ENCODE measurements at places on chromosomes 12 and 14.
A peak's percentile ranks its signal among the peaks of the same experiment; 100 is the strongest.

DNA sequence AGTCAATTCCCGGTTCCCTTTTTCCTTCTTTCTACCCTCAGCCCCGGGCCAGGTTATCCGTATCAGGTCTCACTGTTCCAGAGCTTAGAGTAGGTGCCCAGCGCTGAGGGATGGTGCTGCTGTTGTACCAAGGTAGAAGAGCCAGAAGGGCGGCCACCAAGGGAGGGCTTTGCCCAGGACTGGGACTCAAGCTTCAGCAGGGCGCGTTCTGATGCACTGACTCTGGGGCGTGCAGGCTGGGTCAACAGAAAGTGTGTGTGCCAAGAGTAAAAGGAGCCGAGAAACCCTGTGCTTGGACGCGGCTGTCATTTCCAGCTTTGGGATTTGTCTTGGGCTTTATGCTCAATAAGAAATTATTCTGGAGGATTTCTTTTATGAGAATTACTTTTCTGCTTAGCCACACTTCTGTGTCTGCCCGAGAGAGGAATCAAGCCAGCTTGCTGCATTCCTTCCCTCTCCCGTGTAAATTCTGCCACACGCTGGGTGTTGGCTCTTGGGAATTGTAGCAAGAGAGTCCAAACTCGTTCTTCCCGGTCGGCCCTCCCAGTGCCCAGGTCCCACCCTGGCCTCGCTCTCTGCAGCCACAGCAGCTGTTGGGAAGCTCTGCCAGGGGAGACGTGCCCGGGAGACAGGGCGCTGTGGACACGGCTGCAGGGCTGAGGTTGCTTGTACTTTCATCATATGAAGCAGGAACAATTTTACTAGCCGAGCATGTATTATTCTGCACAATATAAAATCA is 98.0 kb downstream of the FBXL14 start:
- no peak for DNase-seq

DNA sequence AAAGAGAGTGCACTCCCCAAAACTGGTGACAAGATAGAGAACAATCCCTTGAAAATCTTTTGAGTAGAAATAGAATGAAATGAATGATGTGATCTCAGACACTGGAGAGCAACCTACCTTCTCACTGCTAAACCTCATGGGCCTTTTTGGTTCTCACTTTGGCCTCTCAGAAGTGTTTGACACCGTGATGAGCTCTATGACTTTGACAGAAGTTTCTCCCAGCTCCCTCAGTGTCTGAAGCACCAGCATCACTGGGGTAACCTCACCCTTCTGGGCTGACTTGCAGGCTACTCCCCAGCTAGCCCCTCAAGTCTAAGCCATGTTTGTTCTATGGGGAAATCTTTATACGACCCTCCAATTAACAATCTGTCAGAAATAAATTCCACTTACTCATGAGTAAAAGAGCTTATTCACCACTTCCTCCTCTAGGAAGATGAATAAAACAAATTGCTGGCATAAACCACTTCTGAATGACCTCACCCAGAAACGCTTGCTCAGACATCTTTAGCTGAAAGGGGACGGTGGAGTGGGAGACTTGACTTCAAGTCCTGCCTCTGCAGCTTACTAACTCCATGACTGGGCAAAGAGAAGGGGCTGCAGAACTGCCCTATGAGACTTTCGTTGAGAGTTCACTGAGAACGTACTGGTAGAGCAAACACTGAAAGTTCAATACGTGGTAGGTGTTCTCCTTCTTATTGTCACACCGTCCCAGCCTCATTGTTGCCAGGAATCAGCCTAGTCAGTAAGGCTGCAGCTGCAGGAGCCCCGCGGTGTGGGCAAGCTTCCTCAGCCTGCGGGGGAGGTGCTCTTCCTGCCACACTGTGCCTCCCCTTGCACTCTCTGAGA is 46.5 kb downstream of the ST8SIA1 start:
- peak; percentile 38 for DNase-seq

- DNase-seq = no peak
Measured at GRCh38 chr12:684416-684815, 21.2 kb upstream of the NINJ2 start.

DNA sequence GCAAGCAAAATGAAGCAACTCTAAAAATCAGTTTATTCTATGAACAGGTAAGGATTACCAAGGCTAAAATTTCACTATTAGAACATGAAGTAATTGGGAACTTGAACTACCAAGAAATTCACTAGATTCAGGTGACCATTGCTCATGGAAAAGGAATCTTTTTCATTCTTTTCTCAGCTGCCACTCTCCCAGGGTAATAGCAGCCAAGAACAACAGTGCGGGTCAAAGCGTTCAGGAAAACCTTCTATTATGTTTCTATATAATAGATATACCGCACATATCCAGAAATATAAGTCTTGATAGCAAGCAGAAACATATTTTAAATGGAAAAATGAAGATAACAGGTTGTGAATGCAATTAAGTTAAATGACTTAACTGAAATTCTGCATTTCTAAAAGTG is 125.6 kb downstream of the NELL2 start:
- no peak for DNase-seq

GRCh38 chr14:77256694-77257093 is 14.3 kb downstream of the NGB start:
- DNase-seq = no peak

DNA sequence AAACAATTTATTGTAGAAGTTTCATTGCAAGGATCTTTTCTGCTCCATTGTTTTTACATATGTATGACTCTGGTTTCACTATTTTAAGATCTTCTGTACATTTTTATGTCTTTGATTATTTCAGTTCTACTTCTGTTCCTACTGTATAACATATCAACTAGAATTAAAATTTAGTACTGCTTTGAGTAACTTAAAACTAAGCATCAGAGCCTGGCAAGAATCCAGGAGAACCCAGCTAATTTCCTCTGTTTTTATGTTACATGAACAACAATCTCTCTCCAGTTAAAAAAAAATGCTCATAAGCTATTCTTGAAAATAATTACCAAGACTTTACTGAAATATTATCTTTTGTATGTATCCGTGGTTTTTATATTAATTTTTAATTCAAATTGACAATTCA is 370.7 kb downstream of the TMTC2 start:
- peak; percentile 2 for DNase-seq

DNA sequence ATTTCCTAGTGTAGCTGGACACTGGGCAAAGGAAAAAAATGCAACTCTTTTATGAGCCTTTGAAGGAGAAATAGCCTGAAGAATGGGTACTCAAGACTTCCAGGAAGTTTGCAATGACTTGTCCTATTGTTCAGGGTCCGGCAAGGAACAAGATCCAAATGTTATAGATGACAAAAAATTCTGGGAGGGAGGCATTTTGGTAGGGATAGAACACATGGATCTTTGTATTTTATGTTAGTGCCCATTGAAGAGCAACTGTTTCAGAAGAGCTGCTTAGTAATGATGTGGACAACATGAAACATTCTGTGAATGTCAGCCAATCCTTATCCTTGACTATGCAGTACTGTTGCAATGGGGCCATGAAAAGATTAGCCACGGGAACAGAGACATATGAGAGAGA is 138.0 kb downstream of the MGAT4C start:
- DNase-seq = no peak

DNA sequence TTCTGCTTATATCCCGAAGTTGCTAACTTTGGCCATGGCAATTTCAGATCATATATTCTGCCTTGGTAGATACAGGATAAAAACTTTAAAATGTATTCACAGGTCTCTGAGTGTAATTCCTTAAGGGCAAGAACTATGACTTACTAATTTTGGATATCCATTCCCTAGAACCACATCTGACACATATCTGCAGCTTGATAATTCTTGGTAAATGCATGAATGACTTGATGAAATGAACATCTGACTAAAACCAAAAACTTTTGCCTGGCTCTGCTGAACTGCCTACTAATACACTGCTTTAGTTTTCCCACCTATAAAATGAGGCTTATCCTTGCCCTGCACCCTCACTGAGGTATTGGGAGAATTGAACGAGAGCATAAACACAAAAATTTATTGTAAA is 32.2 kb downstream of the SLC25A21 start:
- no peak for DNase-seq

- DNase-seq = peak; percentile 29
Measured at GRCh38 chr12:101470939-101471338, 4.2 kb upstream of the SPIC start.

GRCh38 chr12:101166866-101167265 is 43.2 kb downstream of the SLC5A8 start:
- DNase-seq = no peak

- peak; percentile 77 for DNase-seq
Measured at GRCh38 chr12:121579190-121579791, 1.5 kb downstream of the KDM2B start.

- DNase-seq = peak; percentile 7
Measured at GRCh38 chr12:11412731-11413130, 17.4 kb upstream of the PRB2 start.

GRCh38 chr12:78087363-78087675 is 256.6 kb downstream of the NAV3 start:
- no peak for DNase-seq

DNA sequence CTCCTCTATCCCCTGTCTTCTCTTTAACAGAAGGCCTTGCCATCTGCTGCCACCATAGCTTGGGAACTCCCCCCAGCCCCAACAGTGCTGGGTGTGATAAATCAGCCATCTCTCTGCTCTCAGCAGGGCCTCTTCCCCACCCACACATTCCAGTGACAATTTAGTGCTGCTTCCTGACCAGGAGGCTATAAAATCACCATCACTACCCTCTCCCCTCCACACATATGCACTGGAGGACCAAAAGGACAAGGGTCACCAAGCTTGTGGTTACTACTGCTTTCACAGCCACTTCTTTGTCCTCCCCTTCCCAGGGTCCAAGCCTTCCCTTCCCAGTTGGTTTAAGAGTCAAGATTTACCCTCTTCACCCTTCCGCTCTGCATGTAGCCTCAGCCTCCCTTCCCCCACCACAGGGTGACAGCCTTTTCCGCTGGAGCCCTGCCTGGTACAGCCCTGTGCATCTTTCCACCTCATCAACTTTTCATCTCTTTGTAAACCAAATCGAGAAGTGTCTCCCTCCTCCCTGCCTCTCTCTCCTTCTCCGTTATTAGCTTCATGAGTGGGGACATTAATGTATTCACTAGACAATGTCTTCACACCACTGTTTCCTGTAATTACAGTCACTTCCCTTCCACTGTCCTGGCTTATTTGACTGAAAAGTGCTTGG is 9.4 kb downstream of the PSMB5 start:
- no peak for DNase-seq

GRCh38 chr14:46651526-46652144 is at the start of gene RPL10L:
RPL10L (minus strand) TSS chr14:46651781; CDS start chr14:46651736, 45 bp downstream.
- DNase-seq = no peak

DNA sequence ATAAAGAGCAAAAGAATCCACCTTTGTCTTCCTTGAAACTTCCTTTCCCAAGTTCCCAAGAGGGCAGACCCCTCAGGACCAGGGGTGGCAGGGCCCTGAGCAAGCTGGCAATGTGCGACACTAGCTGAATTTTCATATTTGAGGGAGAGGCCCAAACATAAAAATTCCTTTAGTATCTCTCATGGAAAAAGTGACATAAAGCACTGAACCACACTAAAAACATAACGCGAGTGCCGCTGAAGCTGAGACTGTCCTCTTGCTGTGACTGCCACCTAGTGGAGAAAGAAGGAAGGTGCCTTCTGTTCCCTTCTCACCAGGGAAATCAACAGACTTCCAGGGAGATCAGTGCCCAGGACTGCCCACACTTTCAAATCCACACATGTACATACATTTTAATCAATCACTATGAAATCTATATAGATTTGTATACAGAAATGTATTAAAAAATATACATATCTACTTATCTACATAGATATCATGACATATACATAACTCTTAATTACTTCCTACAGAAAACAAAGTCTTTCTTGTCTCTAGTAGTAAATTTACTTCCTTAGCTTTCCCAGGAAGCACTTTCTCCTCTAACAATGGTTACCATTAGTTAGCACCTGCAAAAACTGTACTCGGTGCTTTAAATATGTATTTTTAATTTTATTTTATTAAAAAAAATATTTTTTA is 53.8 kb downstream of the SSH1 start:
- peak; percentile 90 for DNase-seq

GRCh38 chr12:112904571-112904970 is 2.2 kb upstream of the OAS1 start:
- no peak for DNase-seq

- no peak for DNase-seq
Measured at GRCh38 chr12:66724026-66724425, 45.1 kb upstream of the GRIP1 start.

GRCh38 chr12:96034621-96035282 is 635 bp downstream of the LTA4H start:
- peak; percentile 51 for DNase-seq

GRCh38 chr12:109737631-109738030 is 24.0 kb downstream of the FAM222A start:
- no peak for DNase-seq

GRCh38 chr12:104250366-104251125 is 35.0 kb downstream of the TXNRD1 start:
- no peak for DNase-seq

GRCh38 chr14:92951912-92952471 is 29.0 kb downstream of the CHGA start:
- DNase-seq = peak; percentile 88

GRCh38 chr12:121781998-121782979 is 11.2 kb downstream of the RHOF start:
- DNase-seq = peak; percentile 93

- no peak for DNase-seq
Measured at GRCh38 chr12:29711381-29711780, 72.4 kb downstream of the TMTC1 start.

DNA sequence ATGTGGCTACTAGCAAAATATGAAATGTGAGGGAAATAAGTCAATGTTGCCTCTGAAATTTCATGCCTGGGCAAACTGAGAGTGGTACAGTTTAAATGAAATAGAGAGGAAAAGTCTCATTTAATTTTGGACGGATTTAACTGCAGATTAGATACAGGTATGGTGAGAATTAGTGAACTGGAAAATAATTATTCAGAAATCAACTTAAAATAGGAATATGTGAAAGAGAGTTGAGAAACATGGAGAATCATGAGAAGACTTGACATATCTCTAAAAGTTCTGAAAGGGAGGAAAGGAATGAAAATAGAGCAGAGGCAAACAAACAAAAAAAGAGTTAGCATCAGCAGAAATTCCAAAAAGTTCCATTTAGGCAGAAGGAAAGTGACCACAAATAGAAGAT is 33.5 kb upstream of the BMAL2 start:
- no peak for DNase-seq

GRCh38 chr12:106086696-106087095 is 52.1 kb downstream of the NUAK1 start:
- no peak for DNase-seq

DNA sequence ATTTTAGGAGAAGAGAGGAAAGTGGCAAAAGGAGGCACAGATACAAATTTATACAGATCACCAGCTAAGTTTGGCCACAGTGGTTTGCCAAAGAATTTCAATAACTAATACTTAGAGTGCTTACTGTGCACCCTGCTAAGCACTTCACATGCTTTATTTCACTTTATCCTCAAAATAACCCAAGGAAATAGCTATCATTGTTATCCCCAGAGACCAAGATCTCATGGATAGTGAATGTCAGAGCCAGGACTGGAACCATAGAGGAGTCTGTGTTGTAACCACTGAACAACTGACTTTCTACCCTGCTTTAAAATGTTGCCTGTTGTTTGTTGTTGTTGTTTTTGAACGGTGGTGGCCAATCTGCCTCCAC is 1.3 kb upstream of the TCP11L2 start:
- no peak for DNase-seq

- no peak for DNase-seq
Measured at GRCh38 chr12:49502590-49502989, 36.2 kb upstream of the KCNH3 start.

- DNase-seq = no peak
Measured at GRCh38 chr12:34301251-34302130, 279.2 kb downstream of the ALG10 start.

Data from hematopoietic multipotent progenitor cell treated with erythropoietin and hydrocortisone succinate and interleukin-3 and kit ligand, for 4 days (in vitro differentiated cells).